ENCODE measurements at places on chromosomes 6 and 20.

DNA sequence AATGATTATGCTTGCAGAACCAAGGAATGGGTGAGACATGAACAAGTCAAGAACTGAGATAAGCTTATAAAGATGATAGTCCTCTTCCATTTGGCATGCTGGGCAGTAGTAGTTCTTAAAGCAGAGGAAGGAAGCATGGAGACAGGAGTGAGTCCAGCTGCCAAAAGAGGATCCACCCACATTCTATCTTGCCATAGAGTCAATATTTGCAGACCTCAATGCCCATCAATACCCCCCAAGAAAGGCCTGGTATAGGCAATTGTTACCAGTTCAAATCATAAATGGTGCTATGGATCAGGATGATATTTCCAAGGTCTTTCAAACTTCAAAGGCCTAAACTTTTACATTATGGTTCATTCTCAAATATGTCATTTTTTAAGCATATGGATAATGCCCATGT, 4.8 kb downstream of the ARHGAP18 start:
- no peak for DNase-seq

- no peak for DNase-seq
Observed at GRCh38 chr20:39717936-39718335, 755.8 kb downstream of the DHX35 start.

DNA sequence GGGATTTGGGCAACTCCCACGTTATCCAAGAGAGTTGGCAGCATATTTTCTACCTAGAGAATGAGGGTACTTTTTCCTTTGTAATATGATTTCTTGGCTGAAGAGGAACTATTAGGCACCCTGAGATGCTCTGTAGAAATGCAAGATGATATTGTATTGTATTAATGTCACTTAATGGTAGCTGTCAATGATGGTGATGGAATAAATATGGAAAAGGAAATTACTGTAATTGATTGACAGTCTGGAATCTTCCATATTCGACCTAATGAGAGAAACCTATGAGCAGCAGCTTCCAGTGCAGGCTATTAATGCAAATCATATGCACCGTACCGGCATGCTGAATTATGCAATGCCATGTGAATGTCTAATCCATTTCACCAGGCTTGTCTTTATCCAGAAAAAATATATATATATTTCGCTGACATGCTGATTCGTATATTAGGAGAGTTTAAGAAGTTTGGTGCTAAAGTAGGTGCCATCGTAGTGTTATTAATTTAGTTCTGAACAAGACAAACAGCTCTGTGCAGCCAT, 494.2 kb upstream of the JARID2 start:
- no peak for DNase-seq

- no peak for DNase-seq
Observed at GRCh38 chr20:60131375-60131774, 173.2 kb downstream of the CDH26 start.

DNA sequence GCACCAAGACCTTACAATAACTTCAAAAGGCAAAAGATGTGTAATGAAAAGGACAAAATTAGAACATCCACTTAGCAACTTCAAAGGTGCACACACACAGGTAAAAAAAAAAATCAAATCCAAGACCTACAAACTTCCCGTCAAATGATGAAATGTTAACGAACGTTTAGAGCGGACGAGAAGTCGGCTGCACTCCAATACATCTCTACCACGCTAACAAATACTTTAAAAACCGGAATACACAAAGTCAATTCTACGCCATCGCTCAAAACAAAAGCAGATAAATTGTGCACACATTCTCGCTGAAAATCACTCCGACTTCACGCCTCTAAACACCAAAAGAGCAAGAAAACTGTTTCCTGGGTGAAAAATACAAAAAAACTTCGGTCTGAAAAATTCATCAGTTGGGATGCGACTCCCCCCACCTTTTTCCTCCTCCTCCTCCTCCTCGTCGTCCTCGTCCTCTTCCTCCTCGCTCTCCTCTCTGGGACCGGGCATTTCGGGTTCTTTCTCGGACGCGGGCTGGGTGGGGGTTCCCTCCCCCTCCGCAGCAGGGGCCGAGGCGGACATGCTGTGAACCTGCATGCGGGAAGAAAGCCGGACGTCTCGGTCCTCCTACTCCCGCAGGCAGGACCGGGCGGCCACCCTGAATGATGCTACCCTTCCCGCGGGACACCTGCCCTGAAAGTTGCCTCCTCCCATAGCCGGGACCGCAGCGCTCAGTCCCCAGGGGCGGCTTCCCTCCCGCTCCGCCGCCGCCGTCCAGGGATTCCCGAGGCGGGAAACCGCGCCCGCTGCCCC, 712 bp downstream of the DEK start:
- peak; percentile 49 for DNase-seq

DNA sequence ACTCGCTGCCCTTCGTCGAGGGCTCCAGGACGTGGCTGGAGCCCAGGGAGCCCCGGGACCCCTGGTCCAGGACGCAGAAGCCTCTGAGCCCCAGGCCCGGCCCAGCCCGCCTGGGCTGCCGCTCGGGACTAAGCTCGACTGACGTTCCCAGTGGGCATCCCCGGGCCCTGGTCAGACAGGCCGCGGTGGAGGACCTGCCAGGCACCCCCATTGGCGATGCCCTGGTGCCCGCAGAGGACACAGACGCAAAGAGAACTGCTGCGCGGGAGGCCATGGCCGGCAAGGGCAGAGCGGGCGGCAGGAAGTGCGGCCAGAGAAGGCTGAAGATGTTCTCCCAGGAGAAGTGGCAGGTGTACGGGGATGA, 28.9 kb downstream of the ZNF831 start:
- no peak for DNase-seq

GRCh38 chr6:14645221-14645620, 527.6 kb downstream of the CD83 start:
- no peak for DNase-seq

DNA sequence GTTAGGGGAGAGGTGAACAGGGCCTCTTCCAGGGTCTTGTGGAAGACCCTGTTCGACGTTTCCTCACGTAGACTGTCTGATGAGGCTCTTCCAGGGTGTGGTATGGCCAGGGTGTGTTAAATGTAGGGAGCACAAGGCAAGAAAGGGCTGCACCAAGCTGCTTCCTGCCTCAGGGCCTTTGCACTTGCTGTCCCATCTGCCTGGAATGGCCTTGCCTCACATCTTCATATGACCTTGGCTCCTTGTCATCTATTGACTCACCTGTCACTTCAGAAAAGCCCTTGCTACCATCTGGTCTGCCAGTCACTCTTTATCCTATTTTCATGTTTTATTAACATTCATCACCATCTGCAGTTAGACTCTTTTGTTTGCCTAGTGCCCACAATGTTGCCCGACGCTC, 31.0 kb downstream of the E2F3 start:
- DNase-seq, result no peak

DNA sequence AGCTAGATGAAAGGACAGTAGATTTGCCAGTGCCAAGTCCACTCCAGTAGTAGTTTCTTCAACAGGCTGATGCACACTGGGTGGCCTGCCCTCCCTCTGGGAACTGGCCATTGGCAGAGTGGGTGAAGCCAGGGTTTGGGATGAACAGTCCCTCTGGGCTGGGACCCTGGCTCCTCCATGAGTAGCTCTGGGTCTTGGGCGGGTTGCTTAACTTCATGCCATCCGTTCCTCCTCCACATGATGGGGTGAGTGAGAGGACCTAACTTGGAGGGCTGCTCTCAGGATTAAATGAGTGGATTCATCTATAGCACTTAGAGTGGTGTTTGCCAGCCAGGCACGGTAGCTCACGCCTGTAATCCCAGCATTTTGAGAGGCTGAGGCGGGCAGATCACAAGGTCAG, 47.2 kb downstream of the PLAGL2 start:
- DNase-seq, result no peak

DNA sequence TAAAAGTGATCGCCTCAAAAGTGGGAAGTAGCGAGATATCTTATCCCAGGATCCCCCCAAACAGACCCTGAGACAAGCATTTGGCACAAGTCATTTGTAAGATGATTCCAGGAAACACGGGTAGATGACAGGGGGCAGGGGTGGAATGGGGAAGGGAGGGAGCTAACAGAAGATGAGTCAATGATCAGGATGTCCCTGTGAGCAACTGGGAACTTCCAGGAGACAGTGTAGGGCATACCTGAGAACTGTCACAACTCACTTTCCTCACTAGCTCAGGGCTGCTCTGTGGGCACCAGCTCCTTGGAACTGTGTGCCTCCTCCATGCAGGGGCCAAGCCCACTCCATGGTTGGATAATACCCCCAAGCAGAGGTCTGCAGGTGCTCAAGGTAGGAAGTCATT, 38.5 kb upstream of the VSX1 start:
- DNase-seq, result no peak

- DNase-seq, result no peak
Observed at GRCh38 chr20:61316346-61316745, 64.3 kb downstream of the CDH4 start.

- DNase-seq, result no peak
Observed at GRCh38 chr6:4707011-4707410, 69.2 kb upstream of the CDYL start.

GRCh38 chr6:40369042-40369441, 218.1 kb downstream of the LRFN2 start:
- no peak for DNase-seq

GRCh38 chr6:43934803-43935602, 165.0 kb downstream of the VEGFA start:
- no peak for DNase-seq

GRCh38 chr20:43820731-43821330, 93.8 kb upstream of the TOX2 start:
- DNase-seq, result no peak

DNA sequence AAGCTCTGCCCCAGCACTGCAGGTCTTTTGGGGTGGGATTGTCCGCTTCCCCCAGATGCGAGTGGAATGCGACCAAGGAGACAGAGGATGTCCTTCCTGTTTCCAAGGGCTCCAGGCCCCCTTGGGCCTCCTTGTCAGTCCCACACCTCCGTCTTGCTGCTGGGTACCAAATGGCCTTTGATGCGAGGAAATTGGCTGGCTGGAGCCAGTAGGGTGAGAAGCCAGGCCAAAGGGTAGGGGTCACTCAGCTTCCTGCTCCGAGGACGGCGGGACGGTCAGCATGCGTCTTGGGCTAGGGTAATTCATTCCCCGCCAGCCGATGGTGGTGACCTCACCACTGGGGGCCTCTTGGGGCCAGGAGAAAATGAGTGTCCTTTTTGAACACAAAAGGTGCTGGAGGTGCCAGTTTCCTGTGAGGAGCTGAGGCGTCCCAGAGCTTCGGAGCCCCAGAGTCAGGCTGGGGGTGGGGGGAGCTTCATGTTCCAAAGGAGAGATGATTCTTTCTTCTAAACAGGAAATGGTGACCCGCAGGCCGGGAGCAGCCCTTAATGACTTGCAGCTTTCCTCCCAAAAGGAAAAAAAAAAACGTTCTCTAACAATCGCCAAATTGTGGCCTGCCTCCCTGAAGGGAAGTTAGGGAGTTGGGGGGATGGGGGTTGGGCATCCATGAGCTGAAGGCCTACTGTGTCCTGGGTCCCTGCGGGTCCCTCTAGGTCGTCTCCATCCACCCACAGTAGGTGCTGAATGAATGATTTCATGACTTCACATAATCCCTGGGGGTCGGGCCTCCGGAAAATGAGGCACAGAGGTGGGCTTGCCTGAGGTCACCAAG, 6.7 kb downstream of the SNAI1 start:
- peak; percentile 67 for DNase-seq

DNA sequence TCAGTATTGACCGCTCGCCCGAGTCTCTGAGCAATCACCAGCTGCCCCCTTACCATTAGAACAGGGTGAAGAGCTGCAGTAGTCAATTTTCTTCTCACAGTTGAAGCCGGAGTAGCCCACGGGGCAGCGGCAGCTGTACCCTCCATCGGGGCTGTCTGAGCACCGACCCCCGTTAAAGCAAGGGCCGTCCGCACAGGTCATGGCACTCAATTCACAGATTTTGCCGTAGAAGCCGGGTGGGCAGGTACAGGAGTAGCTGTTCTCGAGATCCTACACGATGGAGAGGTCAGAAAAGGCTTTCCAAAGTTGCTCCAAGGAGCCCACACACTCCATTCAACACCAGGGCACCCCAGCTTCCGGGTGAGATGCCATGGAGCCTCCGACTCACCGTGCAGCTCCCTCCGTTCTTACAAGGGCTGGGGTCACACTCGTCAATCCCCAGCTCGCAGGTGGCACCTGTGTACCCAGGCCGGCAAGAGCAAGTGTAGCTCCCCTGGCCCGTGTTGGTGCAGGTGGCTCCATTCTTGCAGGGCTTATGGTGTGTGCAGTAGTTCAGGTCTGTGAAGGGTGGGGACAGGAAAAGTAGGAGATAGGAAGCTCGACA, 5.9 kb downstream of the DLL1 start:
- DNase-seq, result no peak

GRCh38 chr20:15823718-15824117, 749.5 kb downstream of the KIF16B start:
- DNase-seq, result no peak

GRCh38 chr6:157323966-157324300, 614 bp upstream of the TMEM242 start:
- DNase-seq, result peak; percentile 83

DNA sequence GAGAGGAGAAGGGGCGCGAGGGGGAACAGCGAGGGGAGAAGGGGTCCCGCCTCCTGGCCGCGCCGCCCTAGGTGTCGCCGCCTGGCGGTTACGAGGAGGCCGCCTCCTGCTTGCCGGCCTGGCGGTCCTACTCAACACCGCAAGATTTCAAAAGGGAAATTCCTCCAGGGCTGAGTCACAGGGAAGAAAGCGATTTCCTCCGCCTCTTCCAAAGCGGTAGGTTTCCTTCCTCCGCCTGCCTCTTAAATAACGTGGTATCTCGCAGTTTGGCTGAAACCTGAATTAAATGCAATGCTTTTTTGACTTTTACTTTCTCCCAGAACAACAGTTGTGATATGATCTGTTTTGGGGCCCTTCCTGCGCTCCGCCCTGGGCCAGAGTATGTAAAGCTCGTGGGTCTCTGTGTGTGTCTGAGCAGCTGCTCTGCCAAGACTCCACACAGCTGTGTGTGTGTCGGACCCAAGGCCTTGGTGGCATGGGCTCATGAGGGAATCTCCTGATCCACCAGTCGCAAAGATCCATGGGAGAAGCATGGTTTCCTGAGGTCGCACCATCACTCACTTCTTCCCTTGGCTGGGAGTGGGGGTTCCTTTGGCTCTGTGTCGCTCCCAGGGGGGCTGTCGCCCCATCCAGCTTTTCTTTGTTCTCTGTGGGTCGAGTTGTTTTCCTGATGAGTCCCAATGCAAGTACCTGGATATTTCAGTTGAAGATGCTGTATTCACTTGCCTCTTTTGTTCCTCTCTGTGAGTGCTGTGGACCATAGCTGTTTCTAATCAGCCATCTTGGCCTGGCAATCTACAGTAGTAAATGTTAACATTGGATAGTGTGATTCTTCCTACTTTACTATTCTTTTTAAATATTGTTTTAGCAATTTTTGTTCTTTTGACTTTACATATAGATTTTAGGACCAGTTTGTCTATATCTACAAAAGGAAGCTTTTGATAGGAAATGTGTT, 31.6 kb upstream of the NOTCH4 start:
- DNase-seq, result peak; percentile 82

- no peak for DNase-seq
Observed at GRCh38 chr6:21429291-21429690, 164.3 kb upstream of the SOX4 start.

DNA sequence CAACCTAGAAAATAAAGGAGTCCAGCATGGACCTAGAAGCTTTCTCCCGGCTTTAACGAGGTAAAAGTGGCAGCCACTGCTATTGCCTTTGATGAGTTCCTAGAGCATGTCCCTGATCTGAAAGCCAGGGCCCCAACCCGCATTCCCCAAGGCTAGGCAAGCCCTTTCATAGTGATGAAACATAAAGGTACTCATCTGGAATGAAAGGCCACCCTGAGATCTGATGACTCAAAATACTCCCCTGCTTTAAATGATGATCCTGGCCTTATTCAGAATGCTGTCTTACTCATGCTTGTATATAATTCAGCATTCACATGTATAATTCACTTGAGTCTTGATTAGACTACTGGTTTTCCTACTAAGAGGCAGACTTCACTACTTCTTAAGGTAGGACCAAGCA, 21.3 kb downstream of the TTPAL start:
- no peak for DNase-seq

GRCh38 chr20:37406010-37406998, 60.4 kb downstream of the SRC start:
- no peak for DNase-seq

Measured in muscle of arm (tissue), 14 donors.